PC-3 (cell line): ENCODE measurements at places on chromosomes 4 and X. TPM values are rescaled to one million over a fixed set of nuclear protein-coding genes. Genes with fewer than 3 reads are reported as not detected.
A peak's percentile ranks its signal among the peaks of the same experiment; 100 is the strongest.

The EGF gene
- 3.9 and 6.1 TPM in 2 replicates for total RNA-seq

The ELF4 gene
- total RNA-seq = 23.4 and 23.8 TPM in 2 replicates

The MRFAP1L1 gene
- total RNA-seq = 50.5 and 57.6 TPM in 2 replicates

The PCDH7 gene
- 1.8 and 1.9 TPM in 2 replicates for total RNA-seq

The CISD2 gene
- total RNA-seq = 30.9 and 36.9 TPM in 2 replicates

The TEX11 gene
- total RNA-seq = not detected in 2 replicates

The OTUD6A gene
- total RNA-seq = not detected in 2 replicates

- peaks cover 75% of the 10 kb centered on the region for H3K27me3 ChIP-seq
- H3K27ac ChIP-seq = no peak overlapping the region
- no peak overlapping the region for H3K4me3 ChIP-seq
- no peaks in the 10 kb centered on the region for H3K4me1 ChIP-seq
Observed at GRCh38 chrX:120015145-120016067, 62.1 kb downstream of the RHOXF2B start.

GRCh38 chr4:13159041-13159620 lies 325.0 kb downstream of the RAB28 start:
- DNase-seq = peak; percentile 40
- no peak overlapping the region for H3K27ac ChIP-seq
- H3K4me3 ChIP-seq = no peak overlapping the region
- no peaks in the 10 kb centered on the region for H3K36me3 ChIP-seq

DNA sequence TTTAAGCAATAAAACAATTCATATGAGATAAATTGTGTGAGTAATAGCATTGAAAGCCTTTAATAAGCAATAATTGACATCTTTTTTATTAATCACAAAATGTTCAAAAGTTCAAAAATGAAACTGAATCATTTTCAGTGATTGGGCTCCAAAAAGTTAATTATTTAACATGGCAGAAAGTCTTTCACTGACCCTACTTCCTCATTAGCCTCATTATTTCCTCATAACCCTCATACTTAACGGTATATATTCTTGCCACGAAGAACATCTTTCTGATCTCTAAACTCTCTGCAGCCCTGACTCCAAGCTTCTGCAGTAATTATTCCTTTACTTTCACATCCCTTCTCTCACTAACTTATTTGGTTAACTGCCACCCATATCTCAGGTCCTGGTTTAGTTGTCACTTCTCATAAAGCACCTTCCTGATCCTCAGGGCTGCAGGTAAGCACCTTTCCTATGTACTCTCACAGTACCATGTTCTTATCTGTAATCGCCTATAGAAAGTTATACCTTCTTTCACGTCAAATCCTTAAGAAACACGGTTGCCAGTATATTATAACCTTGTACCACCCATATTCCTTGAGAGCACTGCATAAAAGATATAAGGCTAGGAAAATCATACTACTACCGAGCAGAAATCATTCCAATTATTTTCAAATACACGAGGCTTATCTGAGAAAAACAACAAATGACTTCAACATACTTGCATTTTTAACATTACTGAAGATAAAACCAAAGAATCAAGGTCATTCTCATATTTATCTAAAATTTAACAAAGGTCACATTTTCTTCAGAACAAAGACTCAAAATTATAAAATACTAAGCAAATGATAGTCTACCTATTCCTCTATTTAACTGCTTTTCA lies 72.2 kb downstream of the PPP3CA start:
- DNase-seq = no peak
- no peak overlapping the region for H3K4me3 ChIP-seq
- H3K4me1 ChIP-seq = peaks cover 12% of the 10 kb centered on the region
- no peak overlapping the region for H3K27ac ChIP-seq

- no peaks in the 10 kb centered on the region for H3K27me3 ChIP-seq
- DNase-seq = no peak
- no peaks in the 10 kb centered on the region for H3K4me1 ChIP-seq
- H3K36me3 ChIP-seq = no peaks in the 10 kb centered on the region
- no peak overlapping the region for H3K27ac ChIP-seq
- H3K4me3 ChIP-seq = no peak overlapping the region
Observed at GRCh38 chr4:139315221-139315675, 13.0 kb upstream of the NDUFC1 start.

GRCh38 chr4:97662133-97662532 lies 481.1 kb downstream of the STPG2 start:
- peaks cover 16% of the 10 kb centered on the region for H3K4me1 ChIP-seq
- H3K36me3 ChIP-seq = no peaks in the 10 kb centered on the region
- H3K27me3 ChIP-seq = no peaks in the 10 kb centered on the region
- DNase-seq = peak; percentile 65

- H3K27me3 ChIP-seq = no peaks in the 10 kb centered on the region
- no peak overlapping the region for H3K4me3 ChIP-seq
- H3K27ac ChIP-seq = peak overlapping the region; percentile 91
- no peaks in the 10 kb centered on the region for H3K36me3 ChIP-seq
Observed at GRCh38 chrX:150849996-150850720, 48.3 kb downstream of the CD99L2 start.
